ENCODE measurements at places on chromosomes 12 and 14. TPM values are rescaled to one million over a fixed set of nuclear protein-coding genes. Genes with fewer than 3 reads are reported as not detected.
A peak's percentile ranks its signal among the peaks of the same experiment; 100 is the strongest.

- DNase-seq: no peak
Measured at GRCh38 chr12:117599849-117600248, 238.4 kb upstream of the NOS1 start.

GRCh38 chr12:28050606-28051005 lies 78.1 kb upstream of the PTHLH start:
- DNase-seq: no peak

DNA sequence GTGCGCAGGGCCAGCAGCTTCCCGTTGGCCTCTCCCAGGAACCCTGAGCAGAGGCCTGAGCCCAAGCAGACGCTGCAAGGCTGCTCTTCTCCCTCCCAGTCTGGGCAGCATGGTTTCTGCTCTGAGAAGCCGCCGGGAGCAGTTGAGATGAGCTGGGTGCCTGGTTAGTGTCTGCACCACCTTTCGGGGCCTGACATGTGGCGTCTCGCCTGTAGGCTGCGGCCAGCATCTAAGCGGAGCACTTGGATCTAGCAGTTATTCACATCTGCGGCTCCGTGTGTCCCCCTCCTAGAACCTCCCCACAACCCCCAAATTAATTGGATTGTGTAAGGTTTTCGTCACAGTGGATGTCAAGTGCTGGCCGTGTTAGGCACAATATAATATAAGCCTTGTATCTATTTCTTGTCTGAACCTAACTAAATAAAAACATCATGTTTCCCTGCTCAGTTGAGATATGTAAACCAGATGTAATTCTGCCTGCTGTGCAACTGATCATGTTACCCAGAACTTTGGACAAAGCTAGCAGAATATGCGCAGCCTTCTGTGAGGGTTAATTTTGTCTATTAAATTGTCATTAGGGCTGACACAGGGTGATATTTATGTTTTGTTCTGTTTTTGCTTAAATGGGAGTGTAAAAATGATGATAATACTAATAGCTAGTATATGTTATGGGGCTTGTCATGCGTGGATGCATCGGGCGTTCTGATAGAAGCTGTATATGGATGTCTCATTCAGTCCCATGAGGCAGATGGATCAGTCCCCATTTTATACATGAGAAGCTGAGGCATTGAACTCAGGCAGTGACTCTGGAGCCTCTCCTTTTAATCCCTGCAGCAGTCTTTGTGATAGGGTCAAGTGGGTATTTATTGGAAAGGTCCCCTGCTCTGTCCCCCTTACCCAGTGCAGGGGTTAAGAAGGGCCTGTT lies 45.8 kb downstream of the ELK3 start:
- no peak for DNase-seq

DNA sequence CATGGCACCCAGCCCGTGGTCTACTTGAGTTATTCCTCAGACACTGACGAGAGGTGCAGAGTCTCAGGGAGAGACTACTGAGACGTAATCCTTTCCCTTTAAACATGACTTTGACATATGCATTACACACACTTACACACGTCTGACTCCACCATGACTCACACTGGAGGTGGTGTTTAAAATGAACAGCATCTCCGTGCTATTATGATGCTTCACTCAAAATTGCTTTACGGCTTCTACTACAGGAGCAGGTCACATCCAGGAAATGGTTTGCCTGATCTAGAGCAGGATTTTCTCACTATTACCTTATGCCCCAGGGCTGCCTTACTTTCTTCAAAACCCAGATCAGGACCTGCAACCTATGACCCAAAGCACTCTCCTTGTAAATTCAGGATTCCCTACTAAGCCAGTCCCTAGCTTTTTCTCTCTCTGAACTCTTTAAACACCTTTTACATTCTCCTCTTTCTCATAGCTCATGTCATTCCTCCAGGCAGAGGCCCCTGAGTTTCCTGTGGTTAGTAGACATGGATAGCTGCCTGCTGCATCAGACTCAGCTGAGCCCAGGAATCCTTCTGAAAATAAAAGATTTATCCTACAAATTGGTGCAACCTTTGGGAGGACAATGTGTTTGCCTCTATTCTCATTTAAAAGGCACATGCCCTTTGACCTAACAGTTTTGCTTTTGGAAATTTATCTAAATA lies 31.2 kb downstream of the TMCC3 start:
- DNase-seq: no peak

DNA sequence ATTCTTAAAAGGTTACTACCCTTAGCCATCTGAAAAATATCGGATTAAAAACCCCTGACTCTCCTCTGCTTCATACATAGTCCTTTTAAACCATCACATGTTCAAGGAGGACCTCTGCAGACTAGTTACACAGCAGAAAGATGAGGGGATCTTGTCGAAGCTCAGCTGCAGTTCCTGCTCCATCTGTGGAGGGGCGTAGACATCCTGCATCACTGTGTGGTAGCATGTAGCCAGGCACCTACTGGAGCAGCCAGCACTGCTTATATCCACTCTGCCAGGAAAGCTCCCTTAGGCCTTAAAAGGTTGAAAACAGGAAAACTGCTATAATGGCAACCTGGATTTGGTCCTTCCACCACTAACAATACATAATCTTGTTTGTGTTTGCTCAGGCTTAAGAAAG lies 57.6 kb upstream of the STRN3 start:
- DNase-seq: no peak

- no peak for DNase-seq
Measured at GRCh38 chr12:87511371-87511770, 517.8 kb downstream of the C12orf50 start.

DNA sequence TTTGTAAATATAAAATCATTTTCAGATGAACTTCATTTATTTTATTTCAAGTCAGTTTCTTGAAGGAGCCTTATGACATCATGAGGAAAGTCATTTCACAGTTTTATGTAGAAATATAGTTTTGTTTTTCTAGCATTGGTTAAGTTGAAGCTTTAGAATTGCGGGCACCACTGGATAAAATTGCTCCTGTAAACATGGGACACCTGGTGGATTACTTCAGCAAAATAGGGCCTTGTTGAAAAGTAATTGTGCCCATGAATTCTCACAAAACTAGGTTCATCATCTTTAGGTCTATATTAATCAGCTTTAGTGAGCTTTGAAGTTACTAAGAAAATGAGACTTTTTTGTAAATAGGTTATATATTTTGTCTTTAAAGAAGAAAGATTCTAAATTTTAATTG lies 25.3 kb downstream of the CNTN1 start:
- DNase-seq: no peak

DNA sequence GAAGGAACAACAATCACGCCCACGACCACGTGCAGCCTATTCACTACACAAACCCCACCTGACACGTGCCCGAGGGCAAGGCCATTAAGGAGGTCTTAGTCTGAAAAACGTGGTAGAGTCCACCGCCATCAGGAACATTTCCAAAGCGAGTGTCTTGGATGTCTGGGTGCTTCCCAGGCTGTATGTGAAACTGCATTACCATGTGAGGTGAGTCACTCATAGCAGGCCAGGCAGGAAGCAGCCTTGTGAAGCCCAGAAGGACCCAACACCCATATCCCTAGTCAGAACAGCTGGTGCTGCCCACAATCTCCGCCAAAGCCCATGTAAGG lies 3.3 kb upstream of the KRT79 start:
- DNase-seq: no peak

DNA sequence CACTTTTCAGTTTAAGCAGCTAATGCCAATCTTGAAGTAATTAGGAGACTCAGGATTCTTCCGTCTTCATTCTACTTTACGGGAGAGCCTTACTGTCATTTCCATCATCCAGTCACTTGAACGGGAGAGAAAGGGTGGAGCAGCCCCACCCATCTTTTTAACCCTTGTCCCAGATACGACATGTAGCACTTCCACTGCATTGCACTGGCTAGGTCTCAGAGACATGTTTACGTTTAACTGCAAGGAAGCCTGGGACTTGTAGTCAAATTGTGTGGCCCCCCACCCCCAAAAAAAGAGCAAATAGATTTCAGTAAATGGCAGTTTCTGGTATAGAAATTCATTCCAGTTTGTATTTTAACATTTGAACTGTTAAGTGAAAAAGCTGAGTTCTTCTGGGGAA lies 46.1 kb upstream of the SYT1 start:
- DNase-seq: peak; percentile 57

- DNase-seq: no peak
Measured at GRCh38 chr12:124788936-124789555, 74.6 kb downstream of the SCARB1 start.

DNA sequence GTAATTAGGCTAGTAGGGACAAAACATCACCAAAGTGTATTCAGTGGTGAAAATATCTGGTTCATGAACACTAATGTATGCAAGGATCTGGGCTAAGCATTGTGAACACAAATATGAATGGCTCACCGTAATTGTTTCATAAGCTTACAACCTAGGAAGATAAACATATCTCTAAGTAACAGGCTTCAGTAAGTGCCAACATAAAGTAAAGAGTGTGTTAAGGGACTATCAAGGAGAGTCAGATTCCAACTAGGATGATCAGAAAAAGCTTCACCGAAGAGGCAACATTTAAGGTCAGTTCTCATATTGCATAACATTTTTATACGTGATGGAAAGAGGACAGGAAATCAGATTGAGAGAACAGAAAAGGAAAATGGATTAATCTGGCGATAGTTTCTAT lies 29.4 kb downstream of the ABCC9 start:
- no peak for DNase-seq

DNA sequence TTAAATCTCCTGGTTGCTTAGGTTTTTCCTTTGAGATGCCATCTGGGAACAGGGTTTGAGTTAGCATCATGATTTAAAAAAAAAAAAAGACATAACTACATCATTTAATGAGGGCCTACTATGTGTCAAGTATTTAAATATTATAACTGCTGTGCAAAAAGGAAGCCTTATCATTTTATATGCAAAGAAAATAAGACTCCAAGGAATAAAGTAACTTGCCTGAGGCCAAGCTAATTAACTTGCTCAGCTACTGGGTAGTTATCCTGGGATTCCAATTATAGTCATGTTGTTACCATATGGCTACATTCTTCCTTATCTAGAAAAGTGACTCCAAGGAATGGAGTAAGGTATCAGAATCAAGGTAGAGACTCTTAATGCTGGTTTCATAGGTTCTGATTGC lies 123.5 kb downstream of the SLC41A2 start:
- no peak for DNase-seq

- no peak for DNase-seq
Measured at GRCh38 chr12:24138041-24138440, 188.6 kb upstream of the SOX5 start.

- DNase-seq: no peak
Measured at GRCh38 chr12:3233797-3234196, 156.6 kb downstream of the TSPAN9 start.

DNA sequence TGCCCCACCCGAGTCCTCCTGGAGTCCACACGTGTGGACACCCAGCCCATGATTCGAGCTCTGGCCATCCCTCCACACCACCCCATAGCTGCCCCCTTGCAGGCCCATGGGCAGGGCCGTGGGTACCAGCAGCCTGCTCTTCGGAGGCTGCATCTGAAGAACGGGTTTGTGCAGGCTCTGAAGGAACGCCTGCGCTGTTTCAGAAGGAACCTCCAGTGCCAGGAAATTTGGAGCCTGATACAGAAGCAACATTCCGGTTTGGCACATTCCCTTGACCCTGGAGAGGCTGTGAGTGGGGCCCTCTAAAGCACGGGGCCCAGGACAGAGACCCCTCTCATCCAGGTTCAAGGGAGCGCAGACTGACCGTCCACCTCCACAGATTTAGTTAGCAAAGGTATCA lies 57.0 kb downstream of the ZNF664 start:
- no peak for DNase-seq

DNA sequence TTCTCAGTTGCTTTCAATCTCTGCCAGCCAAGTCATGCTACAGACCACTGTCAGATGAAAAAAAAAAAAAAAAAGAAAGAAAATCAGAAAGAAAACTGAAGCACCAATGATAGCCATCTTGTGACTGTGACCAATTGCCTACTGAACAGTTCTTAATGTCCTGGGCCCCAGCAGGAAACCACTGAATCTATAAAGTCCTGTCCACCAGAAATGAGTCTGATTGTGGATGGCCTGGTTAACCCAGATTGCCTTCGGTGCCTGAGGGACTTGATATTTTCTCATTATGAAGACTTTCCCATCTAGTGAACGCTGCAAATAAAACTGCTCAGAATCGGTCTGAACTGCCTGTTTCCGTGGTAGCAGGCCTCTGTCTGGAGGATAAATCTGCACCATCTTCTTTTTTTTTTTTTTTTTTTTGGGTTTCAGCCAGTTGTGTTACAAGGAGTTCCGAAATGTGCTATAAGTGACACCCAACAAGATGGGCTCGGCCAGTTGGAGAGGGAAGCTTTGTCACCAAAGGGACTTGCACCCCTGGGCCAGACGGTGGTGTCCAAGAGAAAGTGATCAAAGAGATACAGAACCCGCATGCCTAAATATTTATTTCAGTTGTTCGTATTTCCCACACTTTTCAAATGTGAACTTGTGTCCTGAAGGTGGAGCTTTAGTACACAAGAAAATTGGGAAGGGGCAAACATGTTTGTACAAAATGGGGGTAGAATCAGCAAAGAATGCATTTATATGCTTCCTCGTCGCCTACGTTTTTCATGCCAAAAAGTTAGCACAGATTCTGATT lies 3.0 kb upstream of the PLXNC1 start:
- DNase-seq: no peak

- DNase-seq: no peak
Measured at GRCh38 chr12:119802472-119802871, 74.6 kb downstream of the CIT start.

Gene TEX52
- not detected for total RNA-seq

Gene LRRC9
- 2.6 TPM for total RNA-seq

Gene KIF5A
- 21.3 TPM for total RNA-seq

Gene NOVA1
- 10.9 TPM for total RNA-seq

Gene TAS2R13
- total RNA-seq: 6.1 TPM

Gene DLK1
- 1.1 TPM for total RNA-seq

Data from GM23338 (cell line).